ENCODE measurements at places on chromosomes 16 and 17.

DNA sequence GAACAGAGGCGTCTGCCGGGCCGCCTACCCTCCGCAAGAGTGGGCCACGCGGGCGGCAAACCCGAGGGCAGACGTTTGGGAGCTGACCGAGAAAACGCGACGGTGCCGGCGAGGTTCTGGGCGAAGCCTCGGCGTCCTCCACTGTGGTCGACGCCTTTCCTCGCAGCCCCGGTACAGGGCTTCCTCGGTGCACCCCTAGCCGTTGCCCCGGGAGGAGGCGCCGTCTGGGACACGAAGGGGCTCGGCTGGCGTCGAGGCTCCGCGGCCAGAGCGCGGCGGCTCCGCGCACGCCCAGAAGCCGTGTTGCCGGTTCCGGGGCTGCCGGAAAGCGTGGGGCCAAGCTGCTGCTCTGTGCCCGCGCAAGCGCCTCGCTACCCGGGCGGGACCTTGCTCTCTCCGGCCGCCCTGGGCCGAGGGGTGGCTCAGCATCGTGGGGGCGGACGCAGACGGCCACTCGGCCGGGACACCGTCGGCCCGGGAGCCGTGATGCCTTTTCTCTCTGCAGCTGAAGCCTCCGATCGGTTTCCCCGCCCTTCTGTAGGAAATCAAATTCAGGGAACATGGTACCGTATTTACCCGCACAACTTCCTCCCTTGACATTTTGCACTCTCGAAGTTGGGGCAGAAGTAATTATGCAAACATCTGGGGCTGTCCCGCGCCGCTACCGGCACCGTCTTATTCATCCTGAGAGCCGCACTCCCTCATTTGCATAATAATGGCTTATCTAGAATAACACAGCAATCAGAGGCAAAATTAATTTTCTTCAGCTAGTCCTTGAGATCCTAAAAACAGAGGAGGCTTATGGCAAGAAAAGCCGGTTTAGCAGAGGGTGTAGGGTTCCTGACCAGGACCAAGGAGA, 7.3 kb upstream of the CBX8 start:
- peaks cover 55% of the 10 kb centered on the region for H3K4me1 ChIP-seq
- peak overlapping the region; percentile 90 for H3K27ac ChIP-seq
- H3K36me3 ChIP-seq: peaks cover 27% of the 10 kb centered on the region
- DNase-seq: peak; percentile 91
- peaks cover 32% of the 10 kb centered on the region for H3K27me3 ChIP-seq
- H3K4me3 ChIP-seq: peak overlapping the region; percentile 86

DNA sequence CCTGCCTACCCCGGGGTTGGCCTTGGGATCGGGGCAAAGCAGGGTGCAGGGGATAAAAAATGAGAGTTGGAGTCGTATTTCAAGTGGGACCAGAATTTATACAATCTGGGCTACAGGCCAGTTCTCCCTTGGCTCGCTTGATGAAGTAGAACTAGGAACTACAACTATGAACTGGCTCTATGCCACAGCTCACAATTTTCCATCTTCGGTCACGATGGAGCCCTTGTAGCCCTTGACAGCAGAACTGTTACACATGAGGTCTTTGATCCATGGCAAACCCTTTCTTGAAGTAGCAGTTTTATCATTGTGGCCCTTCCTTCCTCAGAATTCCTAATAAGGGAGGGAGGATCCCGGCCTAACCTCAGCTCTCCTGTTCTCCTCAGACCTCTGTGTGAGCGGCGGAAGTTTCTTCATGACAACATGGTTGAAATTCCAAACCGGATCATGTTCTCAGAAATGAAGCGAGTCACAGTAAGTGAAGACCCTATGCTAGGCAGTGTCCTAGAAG, 17.1 kb downstream of the LIG3 start:
- H3K27me3 ChIP-seq: no peaks in the 10 kb centered on the region
- DNase-seq: no peak
- H3K4me1 ChIP-seq: peaks cover 18% of the 10 kb centered on the region
- peaks cover 7% of the 10 kb centered on the region for H3K36me3 ChIP-seq
- H3K4me3 ChIP-seq: no peak overlapping the region

DNA sequence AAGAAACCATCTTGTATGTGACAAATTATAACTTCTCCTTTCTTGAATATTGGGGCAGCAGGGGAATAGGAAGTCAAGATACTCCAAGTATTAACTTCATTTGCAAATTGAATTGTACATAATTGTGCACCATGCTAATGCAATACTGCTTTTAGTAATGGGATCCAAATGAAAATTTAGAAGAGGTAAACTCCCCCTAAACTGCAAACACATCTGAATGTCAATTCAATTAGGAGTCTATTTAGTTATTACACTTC, 4.5 kb downstream of the STAT5B start:
- peaks cover 64% of the 10 kb centered on the region for H3K4me1 ChIP-seq
- H3K27me3 ChIP-seq: no peaks in the 10 kb centered on the region
- H3K4me3 ChIP-seq: peak overlapping the region; percentile 100
- H3K36me3 ChIP-seq: peaks cover 12% of the 10 kb centered on the region

DNA sequence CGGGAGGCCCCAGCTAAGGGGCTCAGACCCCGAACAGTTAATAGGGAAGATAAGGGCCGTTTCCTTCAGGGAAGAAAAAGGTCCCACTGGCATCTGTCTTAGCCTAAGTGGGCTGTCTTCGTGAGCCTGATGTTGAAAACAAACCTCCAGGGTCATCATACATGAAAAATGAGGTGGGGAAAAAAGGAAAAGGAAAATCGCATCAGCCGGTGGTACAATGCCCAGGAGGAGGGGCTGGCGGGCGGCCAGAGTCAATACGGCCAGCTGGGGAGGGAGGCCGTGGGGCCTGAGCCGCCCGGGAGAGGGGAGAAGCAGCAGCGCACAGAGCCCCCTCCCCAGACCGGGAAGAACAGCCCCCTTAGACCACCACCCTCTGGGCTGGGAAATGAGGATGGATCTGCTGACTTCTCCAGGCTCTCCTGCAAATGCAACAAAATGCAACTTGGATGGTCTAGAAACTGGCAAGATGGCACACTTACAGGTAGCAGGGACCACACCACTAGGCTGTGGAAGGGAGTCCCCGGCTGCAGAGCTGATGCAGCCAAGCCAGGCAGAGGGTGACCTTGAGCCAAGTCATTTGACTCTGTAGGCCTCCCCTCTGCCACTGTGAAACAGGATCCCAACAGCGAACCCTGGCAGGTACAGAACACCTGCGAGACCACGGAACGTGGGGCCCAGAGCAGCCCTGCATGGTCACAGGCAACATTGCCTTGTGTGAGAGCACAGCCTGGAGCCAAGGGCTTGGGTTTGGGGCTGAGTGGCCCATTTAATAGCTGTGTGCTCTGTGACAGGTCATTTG, 448.5 kb downstream of the SOX9 start:
- no peak overlapping the region for H3K27ac ChIP-seq
- no peaks in the 10 kb centered on the region for H3K4me1 ChIP-seq
- H3K4me3 ChIP-seq: no peak overlapping the region

All from natural killer cell treated with Interleukin-12 subunit alpha and Interleukin-12 subunit beta and Interleukin-15 and Interleukin-18, amount 100 ng/mL, for 72 hours (primary cell).